ENCODE measurements at places on chromosomes 5 and 9. TPM values are rescaled to one million over a fixed set of nuclear protein-coding genes. Genes with fewer than 3 reads are reported as not detected.

GRCh38 chr5:137155261-137156000 is 343.7 kb downstream of the SPOCK1 start:
- DNase-seq = no peak

DNA sequence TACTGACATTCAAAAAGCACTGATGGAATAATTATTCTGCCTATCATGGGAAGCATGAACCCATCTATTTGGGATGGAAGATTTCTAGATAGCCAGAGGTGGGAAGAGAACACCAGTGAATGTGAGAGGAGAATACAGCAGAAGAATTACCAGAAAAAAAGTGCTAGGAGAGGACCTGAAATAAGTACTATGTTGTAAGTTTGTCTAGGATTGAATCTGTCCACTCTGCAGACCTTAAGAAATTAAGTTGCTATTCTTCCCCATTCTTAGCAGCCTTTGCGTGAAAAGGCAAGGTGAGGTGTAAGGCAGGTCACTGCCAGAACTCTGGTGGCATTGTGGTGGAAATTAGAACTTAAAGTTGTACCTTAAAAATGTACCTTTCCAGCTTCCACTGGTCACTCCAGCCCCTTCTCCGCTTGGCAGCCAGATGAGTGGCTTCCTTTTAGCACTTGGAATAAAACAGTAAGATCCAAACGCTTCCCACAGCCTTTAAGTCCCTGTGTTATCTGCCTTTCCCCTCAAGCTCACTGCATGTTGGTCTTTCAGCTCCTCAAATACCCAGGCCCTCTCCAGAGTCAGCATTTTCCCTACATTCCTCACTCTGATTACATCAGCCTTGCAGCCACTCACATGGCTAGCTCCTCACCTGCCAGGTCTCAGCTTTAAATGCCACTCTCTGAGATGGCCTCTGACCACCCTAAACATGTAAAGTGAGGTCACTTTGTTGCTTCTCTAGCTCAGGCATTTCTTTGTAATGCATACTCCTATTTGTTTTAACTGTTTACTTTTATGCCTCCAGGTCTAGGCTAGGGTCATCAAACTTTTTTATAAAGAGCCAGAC is 253.0 kb downstream of the EPB41L4A start:
- no peak for DNase-seq

The PPP3R2 gene
- total RNA-seq = not detected

The UGT3A2 gene
- not detected for total RNA-seq

DNA sequence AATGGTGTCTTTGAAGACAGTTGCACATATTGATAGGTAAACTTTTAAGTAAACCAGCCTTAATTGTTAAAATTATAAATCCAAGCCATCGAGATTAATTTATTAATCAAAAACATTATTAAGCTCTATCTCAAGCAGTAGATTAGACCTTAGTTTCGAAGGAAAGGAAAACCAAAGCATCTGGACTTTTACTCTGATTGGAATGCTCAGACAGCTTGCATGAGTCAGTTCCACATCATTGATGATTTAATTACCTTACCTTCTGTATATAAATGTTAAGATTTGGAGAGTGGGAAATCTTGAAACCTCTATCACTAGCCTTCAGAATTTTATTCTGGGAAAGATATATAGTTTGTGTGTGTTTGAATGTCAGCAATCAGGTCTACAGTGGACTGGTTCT is 23.9 kb downstream of the DCP2 start:
- DNase-seq = no peak

GRCh38 chr5:128317481-128317880 is 220.6 kb downstream of the FBN2 start:
- DNase-seq = no peak

- no peak for DNase-seq
Observed at GRCh38 chr9:136059321-136059791, 35.7 kb downstream of the NACC2 start.

- DNase-seq = peak; percentile 99
Observed at GRCh38 chr9:15697446-15697851, 144.6 kb downstream of the CCDC171 start.

The TAF11L14 gene
- total RNA-seq = not detected

DNA sequence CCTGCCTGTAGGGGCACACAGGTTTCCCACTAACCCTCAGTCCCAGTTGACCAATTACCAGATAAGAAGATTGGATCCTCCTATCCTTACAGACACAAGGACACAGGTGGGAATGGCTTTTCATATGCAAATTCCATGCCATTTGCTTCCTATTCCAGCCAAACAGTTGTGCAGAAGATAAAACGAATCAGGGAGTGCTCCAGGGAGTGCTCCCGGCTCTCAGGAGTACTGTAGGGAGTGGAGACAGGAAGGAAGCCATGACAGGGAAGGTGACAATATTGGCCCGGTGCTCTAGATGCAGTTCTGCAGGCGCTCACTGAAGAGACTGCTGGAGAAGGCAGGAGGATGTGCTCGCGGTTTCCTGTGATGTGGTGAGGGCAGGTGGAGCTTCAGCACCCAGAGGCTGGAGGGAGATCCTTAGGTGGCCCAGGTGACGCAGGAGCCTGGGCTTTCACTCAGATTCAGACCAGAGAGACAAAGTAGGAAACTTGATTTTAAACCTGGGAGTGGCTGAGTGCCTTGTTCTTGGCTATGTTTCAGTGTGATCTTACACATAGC is 260.0 kb downstream of the AUH start:
- no peak for DNase-seq

Measured in MG63 (cell line).